NCI-H2171 treated with DMSO at 0.1 percent for 48 hours (cell line): ENCODE measurements at places on chromosomes 12 and 14.
A peak's percentile ranks its signal among the peaks of the same experiment; 100 is the strongest.

DNA sequence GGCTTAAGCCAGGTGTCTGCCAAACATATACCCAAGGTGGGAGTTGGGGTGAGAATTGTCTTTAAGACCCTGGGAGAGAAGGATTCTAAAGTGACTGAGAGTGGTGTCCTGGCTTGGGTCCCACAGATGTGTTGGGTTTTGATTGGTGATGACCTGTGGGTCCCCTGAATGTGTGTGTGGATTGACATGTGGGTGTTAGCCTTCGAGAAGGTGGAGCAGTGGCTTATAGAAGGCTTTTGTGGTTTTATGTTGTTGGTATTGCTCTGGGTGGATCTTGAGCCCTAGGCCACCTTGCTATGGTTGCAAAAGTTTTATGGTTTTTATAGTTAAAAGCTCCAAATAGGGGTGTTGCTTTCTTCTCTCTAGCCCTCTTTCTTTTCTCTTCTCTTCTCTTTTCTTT, 29.7 kb downstream of the PLEKHG3 start:
- no peak for DNase-seq

DNA sequence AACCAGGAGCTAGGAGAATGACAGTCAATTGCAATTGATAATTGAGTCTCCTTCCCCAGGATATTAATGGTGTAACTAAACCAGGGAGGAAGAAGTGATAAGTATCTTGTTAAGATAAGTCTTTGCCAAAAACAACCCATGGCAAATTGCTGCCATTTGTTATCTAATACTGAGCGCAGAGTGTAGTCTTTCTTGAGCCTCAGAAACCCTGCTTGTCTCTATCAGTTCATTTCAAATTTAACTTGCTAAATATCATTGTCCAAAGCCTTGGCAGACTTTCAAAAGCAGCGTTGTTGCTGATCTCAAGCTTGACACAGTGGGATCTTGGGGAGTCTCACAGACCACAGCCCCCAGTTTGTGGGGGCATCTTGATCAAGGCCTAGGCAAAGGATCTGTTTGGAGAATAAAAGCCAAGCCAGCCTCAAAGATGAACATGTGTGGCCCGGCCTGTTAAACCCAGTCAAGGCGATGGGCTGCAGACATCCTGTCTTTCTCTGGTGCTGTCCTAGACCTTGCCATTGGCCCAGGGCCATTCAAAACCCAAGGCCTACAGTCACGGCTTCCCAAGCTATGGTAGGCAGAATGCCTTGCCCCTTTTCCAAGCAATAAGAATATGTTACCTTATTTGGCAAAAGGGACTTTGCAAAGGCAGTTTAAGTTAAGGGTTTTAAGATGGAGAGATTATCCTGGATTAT, 164.2 kb downstream of the CHST11 start:
- DNase-seq, result no peak

GRCh38 chr12:80419644-80420043, 24.4 kb upstream of the PTPRQ start:
- no peak for DNase-seq

DNA sequence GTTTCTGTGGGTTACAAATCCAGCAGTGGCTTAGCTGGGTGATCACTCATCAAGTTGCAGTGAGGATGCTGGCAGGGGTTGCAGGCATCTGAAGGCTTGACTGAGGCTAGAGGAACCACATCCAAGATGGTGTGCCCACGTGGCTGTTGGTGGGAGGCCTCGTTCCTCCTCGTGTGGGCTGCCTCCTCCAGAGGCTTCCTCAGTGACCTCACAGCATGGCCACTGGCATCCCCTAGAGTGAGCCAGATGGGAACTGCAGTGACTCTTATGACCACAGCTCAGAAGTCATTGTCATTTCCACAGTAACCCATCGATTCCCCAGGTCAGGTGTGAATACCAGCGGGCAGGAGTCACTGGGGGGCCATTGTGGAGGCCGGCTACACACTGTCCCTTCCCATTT, 17.8 kb downstream of the AACS start:
- no peak for DNase-seq

DNA sequence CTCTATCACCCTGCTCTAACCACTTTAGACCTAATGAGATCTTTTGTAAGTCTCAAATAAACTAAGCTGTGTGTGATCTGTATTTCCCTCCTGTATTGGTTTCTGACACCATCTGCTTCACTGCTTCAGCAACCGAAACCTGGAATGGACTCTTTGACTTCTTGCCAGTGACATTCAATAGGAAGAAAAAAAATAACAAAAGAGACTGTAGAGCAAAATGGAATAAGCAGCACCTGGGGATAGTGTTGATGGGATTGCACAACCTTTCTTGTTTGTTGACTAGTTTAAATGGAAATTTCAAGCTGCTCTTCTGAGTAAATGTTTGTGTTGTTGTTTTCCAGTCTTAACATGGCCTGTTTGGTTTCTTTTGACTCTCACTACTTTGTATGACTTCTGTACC, 888.6 kb upstream of the SEL1L start:
- DNase-seq, result peak; percentile 99

DNA sequence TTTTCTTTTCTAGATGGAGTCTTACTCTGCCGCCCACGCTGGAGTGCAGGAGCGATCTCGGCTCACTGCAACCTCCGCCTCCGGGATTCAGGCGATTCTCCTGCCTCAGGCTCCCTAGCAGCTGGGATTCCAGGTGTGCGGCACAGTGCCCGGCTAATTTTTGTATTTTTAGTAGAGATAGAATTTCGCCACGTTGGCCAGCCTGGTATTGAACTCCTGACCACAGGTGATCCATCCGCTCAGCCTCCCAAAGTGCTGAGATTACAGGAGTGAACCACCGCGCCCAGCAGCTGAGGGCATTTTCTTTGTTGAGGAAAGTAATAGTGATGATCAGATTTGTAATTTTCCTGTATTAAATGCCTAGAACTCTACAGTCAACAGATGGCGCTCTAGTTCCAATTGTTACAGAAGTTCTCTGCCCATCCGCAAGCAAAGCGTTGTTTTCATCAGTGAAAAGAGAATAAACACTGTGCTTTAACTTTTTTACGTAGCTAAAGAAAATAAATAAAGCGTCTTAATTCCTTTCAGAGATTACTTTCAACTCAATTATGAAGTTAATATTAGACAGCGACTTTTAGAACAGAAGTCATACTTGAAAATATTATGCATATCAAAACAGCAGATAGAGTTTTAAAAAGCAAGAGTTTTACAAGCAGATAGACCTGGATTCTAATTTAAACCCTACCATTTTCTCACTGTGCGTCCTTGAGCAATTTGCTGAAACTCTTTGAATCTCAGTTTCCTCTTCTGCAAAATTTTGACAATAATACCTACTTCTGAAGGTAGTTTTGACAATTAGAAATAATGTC, 335.1 kb downstream of the DUSP6 start:
- DNase-seq, result peak; percentile 74

DNA sequence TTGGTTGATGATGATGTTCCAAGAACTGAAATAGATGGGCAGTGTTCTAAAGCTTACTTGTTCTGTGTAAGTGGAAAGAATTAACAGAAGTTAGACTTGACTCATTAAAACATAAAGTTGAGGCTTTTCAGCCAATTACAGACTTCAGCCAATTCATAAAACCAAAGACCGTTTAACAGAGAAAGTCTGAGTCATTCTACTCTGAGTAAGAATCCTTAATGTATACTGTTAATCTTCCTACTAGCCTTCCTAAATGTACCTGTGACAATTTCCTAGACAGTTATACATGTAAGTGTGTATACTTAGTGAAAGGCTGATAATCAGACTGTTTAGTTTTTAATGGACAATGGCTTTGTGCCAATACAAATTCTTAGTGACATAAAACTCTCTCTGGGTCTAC, 681.0 kb downstream of the RPL10L start:
- no peak for DNase-seq

DNA sequence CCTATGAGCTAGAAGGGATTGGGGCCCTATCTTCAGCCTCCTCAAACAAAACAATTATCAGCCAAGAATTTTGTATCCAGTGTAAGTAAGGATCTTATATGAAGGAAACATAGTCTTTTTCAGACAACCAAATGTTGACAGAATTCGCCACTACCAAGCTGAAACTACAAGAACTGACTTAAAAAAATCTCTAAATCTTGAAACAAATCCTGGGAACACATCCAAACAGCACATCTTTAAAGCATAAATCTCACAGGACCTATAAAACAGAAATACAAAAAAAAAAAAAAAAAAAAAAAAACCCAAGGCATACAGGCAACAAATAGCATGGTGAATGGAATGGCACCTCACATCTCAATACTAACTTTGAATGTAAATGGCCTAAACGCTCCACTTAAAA, 41.3 kb upstream of the LMNTD1 start:
- DNase-seq, result no peak

DNA sequence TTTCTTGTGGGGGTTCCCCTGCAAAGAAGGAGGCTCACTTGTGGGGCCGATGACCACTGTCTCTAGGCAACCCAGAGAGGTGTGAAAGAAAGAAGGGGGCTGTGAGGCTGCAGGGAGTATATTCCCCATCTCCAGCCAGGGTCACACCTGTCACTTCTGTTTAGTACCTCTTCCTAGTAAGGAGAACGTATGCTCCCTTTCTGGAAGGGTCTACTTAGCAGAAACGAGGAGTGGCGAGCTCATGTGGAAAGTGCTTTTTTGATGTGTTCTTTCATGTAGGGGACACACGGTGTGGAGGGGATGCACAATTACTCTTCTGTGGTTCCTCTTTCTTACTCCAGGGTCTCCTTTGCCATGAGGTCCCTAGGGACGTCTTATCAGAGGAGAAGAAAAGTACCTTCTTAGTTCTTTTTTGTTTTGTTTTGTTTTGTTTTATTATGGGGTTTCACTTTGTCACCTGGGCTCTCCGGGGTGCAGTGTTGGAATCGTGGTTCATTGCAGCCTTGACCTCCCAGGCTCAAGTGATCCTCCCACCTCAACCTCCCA, 58.3 kb downstream of the PRKCH start:
- DNase-seq, result no peak

DNA sequence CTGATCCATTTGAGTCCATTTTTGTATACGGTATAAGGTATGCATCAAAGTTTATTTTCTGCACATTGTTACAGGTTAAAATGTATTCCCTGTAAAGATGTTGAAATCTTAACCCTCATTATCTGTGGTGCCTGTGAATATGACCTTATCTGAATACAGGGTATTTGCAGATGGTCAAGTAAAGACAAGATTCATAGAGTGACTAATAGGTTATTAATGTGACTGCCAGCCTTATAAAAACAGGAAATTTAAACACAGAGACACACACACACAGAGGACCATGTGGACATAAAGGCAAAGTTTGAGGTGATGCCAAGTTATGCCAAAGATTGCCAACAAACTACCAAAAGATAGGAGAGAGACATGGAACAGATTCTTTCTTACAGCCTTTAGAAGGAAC, 347.2 kb upstream of the DCN start:
- no peak for DNase-seq

GRCh38 chr12:2959192-2959504, at the start of gene TEAD4:
Gene TEAD4 (plus strand): TSS chr12:2959397.
- peak; percentile 71 for DNase-seq

- DNase-seq, result no peak
Measured at GRCh38 chr12:118011961-118012360, 4.5 kb upstream of the RFC5 start.

- peak; percentile 81 for DNase-seq
Measured at GRCh38 chr12:57864442-57865083, 18.0 kb upstream of the CTDSP2 start.

GRCh38 chr12:119705182-119705581, 37.2 kb downstream of the PRKAB1 start:
- no peak for DNase-seq

- no peak for DNase-seq
Measured at GRCh38 chr14:52072266-52072780, 3.5 kb upstream of the NID2 start.

GRCh38 chr12:30484658-30485057, 211.0 kb downstream of the IPO8 start:
- DNase-seq, result no peak

GRCh38 chr12:122870867-122871664, 24.9 kb downstream of the VPS37B start:
- DNase-seq, result no peak

DNA sequence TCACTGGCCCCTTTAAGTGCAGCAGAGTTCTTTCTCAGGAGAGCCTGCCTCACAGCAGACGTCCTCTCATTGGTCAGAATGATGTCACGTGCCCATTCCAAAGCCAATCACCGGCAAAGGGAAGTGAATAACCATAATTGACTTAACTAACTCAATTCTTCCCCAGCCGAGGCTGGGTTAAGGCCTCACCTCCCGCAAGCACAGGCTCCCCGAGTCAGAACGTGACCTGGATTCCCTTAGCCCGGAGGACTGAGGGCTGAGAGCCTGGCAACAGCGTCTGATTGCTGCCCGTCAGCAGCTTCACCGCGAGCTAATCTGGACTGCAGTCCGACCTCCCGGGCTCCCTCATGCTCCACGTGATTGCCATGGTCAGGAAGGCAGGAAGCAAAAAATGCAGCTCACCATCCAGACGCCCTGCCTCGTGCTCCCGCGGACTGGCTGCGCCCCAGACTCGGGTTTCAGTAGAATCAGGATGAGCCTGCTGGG, 92.1 kb upstream of the FZD10 start:
- DNase-seq, result no peak

GRCh38 chr12:73598626-73599025, 939.0 kb upstream of the ATXN7L3B start:
- no peak for DNase-seq

DNA sequence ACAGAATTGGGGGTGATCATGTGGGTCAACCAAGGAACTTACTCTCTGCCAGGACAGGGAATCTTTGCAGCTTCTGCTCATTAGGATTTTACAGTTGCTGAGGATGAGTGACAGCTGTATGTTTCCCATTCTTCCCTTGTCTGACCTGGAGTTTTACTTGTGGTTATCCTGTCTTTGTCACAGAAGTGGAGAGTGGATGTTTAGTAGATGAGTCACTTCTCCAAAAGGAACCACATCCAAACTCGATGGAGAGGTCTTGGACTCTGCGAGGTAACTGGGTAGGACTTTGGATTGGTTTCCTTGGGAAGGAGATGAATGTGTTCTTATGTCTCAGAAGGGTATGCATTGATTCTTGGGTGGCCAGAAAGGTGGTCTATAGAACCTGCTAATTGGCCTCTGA, 53.8 kb upstream of the USP44 start:
- no peak for DNase-seq

DNA sequence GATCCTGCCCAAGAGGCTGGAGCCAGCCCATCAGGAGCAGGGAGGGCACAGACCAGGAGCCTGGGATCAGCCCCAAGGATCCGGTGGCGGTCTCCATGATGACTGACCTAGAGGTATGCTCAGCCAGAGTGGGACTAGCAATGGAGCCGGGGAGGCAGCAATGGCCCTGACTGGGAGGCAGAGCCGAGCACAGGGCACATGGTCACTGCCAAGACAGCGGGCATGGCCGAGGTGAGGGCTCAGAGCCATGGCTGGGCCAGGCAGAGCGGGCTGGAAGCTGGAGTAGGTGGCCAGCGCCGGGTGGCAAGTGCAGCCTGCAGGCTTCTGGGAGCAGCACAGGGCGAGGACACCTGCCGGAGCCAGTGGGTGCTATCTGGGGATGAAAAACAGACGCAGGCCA, 259.3 kb downstream of the BCL11B start:
- no peak for DNase-seq

- DNase-seq, result no peak
Measured at GRCh38 chr12:32116897-32117296, 10.2 kb downstream of the BICD1 start.

DNA sequence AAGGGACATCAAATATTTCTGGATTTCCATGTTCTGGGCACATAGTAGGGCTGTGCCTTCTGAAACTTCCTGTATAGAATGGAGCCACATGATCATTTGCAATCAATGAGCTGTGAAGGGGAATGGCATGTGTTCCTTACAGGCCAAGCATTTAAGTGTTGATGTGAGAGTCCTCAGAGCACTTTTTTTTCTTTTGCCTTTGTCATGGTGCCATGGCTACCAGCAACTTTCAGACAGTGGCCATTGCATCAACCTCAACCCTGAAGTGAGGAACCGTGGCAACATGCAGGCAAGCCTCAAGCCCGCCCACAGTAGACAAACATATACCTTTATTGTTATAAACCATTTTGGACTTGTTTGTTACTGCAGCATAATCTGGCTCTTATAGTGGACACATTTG, 948.1 kb downstream of the NRXN3 start:
- no peak for DNase-seq
